Heart right ventricle (tissue), 16 donors: ENCODE measurements at places on chromosomes 16 and 17. TPM values are rescaled to one million over a fixed set of nuclear protein-coding genes. Genes with fewer than 3 reads are reported as not detected.

- no peak for DNase-seq
These were observed 626.1 kb downstream of the HS3ST4 start for GRCh38 chr16:26317885-26318284.

OR1F1 gene
- total RNA-seq, result not detected

GRCh38 chr17:40067710-40068109 lies 4.9 kb downstream of the THRA start:
- DNase-seq, result no peak

GRCh38 chr17:7502987-7503386 lies 18.8 kb downstream of the POLR2A start:
- no peak for DNase-seq

GRCh38 chr16:88870608-88871348 lies 4.3 kb upstream of the PABPN1L start:
- no peak for DNase-seq

DNA sequence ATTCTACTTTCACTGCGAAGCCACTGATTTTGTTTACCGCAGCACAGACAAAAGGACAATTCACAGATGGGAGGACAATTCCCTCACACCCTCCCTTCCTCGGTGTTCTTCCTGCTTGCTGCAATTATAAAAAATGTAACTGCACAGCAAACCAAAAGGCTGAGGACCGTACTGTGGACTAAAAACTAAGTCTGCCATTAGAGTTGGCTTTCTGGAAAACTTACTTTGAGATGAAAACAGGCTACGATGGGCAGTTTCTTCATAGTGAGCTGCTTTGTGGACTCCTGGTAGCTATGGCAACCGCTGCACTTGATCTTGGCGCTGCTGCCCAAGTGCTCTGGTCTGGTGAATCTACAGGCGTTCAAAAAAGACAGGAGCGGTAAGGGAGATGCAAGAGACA lies 35.2 kb downstream of the USP22 start:
- DNase-seq, result no peak

DNA sequence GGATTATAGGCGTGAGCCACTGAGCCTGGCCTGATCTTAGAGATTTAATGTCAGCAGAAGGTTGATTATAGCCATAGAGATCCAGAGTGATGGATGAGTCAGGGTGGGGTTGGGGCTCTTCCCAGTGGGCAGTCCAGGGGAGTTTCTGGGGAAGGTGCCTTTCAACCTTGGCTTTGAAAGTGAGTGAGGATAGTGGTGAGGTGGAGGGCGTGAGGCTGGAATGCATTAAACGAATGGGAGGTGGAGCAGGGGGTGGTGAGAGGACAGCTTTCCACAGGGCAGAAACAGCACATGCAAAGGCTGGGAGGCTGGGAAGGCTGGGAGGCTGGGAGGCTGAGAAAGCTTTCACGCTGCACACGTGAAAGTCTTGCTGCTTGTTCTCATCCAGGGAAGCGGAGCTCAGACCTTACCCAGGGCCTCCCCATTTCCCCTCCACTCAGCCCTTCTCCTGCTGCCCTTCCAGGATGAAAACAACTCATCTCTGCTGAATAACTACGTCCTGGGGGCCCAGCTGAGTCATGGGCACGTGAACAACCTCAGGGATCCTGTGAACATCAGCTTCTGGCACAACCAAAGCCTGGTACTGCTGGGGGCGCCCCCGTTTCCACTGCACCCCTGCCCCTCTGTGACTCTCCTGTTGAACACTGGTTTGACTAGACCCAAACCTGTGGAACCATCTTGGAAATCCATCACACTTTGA lies 22.3 kb downstream of the ADGRG5 start:
- no peak for DNase-seq

GRCh38 chr16:883340-883739 lies 82.8 kb upstream of the GNG13 start:
- DNase-seq, result no peak

DNA sequence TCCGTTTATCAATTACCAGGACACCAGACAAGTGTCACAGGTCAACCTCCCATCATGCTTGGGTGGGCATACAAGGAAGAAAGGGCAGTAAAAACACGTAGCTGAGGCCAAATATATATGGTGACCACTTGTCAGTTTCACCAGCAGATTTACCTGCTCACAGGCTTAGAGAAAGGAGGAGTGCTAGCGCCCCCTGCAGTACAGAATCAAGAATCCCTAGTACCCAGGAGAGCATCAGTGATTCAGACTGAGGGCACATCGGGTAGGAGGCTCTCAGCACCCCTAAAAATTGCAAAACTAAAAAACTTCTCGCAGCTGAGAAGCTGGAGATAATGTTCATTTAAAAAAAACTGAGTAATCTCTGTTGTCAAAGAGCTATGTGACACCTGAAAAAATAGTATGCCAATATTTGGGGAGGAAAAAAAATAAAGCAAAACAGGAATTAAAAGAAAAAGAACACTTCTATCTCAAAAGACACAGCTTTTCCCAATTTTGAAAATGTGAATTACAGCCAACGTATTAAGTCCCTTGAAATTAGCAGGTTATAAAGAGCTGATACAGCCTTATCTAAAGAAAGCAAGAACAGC lies 21.2 kb upstream of the MON1B start:
- DNase-seq, result no peak

GRCh38 chr16:67525176-67525860 lies 3.3 kb upstream of the RIPOR1 start:
- DNase-seq, result no peak

NPIPA5 gene
- 7.1 TPM for total RNA-seq

DNA sequence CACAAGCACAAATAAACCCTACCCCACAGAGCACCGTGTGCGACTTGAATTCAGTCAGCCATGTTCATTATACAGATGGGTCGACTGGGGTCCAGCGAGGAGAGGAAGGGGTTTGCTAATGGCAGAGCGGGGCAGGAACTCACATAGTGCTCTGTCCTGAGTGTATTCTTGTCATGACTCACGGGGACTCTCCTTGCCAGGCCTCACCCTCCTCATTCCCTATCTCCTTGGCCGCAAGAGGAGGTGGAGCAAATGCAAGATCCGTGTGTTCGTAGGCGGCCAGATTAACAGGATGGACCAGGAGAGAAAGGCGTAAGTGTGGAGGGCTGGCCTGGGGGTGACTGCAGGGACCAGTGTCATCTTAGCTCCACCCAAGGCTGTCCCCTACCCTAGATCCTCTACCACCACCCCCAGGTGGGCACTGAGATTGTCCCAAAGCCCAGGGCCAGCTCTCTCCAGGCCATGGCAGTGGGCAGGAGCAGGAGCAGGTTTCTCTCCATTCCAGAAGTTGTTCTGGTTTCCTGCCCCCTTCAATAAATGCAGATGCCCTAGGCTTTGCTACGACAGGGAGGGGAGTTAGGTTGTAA lies 29.4 kb downstream of the SLC12A3 start:
- no peak for DNase-seq

- DNase-seq, result no peak
These were observed 39.1 kb downstream of the RMI2 start for GRCh38 chr16:11384184-11384955.

DNA sequence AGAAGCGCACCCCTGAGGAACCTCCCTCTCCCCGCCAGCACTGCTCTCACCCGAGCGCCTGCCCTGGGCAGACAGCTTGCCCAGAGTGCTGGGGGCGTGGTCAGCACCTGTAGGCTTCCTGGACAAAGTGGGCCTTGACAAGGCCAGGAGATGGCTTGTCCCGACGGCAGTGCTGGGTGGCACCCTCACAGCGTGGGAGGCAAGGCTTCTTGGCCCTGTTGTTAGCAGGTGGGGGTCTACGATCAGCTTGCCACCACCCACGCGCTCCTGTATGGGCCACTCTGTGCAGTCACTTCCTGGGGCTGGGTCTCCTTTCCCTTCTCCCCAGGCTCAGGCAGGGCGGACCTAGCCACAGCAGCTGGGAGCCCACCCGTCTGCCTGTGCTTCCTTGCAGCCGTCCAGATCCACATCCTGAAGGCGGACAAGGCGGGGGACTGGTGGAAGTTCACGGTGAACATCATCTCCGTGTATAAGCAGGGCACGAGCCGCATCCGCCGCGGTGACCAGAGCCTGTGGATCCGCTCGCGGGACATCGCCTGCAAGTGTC lies 218.0 kb downstream of the NTN1 start:
- peak; percentile 33 for DNase-seq

DNA sequence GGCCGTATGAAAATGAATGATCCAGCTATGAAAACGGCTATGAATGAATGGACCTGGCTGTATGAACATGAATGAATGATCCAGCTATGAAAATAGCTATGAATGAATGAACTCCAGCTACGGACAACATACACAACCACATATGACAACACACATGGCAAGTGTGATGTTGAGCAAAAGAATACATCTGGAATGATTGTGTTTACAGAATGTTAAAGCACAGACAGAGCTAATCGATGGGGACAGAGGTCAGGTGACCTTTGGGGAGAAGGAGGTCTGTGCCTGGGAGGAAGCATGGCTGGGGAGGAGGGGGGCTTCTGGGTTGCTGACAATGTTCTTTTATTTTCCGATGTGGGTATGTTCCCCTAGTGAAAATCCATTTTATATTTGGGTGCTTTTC lies 174.0 kb upstream of the WSCD1 start:
- DNase-seq, result no peak

TBC1D3C gene
- not detected for total RNA-seq

DNA sequence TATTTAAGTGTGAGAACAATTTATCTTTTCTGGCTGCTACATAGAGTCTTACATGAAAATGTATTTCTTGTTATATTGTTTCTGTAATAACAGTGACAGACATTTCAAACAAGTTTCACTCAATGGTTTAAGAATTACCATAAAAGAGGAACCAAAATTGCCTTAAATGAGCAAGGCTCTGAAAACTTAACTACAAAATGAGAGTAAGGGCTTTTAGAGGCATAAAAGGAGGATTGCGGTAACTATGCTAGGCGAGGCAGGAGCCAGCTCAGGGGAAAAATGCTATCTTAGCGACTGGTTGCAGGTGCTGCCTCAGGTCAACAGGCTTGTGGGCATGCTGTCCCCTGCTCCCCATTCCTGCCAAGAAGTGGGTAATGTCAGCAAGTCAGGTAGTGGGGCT lies 81.7 kb upstream of the MSI2 start:
- no peak for DNase-seq

GRCh38 chr16:66477028-66477515 lies 50.0 kb downstream of the BEAN1 start:
- no peak for DNase-seq

STH gene
- not detected for total RNA-seq

NUPR1 gene
- total RNA-seq, result 35.6 TPM

- DNase-seq, result no peak
These were observed 45.1 kb downstream of the ZNF423 start for GRCh38 chr16:49810831-49811230.

WFDC1 gene
- total RNA-seq, result 0.75 TPM

GLOD4 gene
- total RNA-seq, result 23.7 TPM

DNA sequence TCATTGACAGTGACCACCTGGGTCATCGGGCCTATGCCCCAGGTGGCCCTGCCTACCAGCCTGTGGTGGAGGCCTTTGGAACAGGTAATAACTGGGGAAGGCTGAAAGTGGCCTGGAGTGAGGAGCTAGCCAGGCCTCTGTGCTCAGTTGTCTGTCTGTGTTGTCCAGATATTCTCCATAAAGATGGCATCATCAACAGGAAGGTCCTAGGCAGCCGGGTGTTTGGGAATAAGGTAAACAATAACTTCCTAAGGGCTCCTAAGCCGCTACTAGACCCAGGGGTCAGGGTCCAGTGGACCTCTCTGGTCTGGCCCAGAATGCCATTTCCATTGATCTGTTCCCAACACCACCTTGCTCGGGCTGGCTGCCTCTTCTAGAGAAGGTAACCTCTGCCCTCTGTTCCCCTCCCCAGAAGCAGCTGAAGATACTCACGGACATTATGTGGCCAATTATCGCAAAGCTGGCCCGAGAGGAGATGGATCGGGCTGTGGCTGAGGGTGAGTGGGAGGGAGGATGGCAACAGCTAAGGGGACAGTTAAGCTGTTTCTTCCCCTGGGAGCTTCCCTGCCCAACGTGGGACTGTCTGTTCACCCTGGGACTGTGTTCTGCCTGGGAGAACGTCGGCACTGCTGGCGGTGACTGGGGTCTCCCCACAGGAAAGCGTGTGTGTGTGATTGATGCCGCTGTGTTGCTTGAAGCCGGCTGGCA lies 1.9 kb upstream of the MLX start:
- no peak for DNase-seq

- DNase-seq, result no peak
These were observed 168.2 kb downstream of the VPS53 start for GRCh38 chr17:546456-546855.

GRCh38 chr16:15572329-15573001 lies 70.5 kb downstream of the MARF1 start:
- DNase-seq, result no peak

RECQL5 gene
- total RNA-seq, result 11.2 TPM

GPRC5B gene
- 53.4 TPM for total RNA-seq

DNA sequence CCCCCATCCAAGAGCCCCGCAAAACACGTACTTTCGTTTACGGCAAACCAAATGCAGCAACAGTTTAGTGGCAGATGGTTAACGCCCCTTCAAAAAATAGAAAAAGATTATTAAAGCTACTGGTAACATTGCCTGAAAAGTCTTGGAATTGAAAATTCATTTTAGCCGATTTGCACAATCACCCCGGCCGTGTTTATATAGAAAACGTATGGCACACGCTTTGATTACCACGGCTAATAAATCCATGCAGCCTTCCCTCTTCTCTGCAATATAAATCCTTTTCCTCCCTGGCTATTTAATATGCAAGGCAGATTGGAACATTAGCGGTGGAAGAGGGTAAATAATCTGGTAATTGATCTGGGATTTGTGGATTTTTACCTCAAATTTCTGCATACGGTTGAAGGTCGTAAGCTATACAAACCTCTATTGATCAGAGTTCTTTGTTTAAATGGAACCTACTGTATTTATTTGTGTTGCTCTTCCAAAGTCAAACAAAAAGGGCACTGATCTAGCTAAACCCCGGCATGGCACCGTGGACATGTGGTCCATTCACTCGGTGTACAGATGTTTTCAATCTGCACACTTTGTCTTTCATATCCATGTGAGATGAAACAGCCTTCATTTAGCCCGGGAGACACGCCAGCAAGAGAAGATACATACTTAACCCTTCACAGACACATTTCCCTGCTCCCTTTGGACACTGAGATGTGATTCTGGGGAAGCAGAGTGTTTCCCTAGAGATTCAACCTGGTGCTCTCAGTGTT lies 238.1 kb upstream of the MAF start:
- no peak for DNase-seq

- DNase-seq, result no peak
These were observed 37.0 kb upstream of the CDH1 start for GRCh38 chr16:68700120-68700519.

DNA sequence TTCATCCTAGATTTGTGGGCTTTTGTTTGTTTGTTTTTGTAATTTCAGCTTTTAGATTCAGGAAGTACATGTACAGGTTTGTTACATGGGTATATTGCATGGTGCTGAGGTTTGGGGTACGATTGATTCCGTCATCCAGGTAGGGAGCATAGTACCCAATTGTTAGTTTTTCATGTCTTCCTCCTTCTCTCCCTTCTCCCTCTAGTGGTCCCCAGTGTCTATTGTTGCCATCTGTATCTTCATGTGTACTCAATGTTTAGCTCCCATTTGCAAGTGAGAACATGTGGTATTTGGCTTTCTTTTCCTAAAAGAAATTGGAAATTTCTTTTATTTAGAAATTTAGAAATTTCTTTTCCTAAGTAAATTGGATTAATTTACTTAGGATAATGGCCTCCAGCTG lies 37.1 kb upstream of the BCAS3 start:
- DNase-seq, result no peak
